ENCODE measurements at places on chromosomes 7 and 10.

GRCh38 chr7:90298145-90299038, 22.7 kb downstream of the FAM237B start:
- ATAC-seq: peak; percentile 73

DNA sequence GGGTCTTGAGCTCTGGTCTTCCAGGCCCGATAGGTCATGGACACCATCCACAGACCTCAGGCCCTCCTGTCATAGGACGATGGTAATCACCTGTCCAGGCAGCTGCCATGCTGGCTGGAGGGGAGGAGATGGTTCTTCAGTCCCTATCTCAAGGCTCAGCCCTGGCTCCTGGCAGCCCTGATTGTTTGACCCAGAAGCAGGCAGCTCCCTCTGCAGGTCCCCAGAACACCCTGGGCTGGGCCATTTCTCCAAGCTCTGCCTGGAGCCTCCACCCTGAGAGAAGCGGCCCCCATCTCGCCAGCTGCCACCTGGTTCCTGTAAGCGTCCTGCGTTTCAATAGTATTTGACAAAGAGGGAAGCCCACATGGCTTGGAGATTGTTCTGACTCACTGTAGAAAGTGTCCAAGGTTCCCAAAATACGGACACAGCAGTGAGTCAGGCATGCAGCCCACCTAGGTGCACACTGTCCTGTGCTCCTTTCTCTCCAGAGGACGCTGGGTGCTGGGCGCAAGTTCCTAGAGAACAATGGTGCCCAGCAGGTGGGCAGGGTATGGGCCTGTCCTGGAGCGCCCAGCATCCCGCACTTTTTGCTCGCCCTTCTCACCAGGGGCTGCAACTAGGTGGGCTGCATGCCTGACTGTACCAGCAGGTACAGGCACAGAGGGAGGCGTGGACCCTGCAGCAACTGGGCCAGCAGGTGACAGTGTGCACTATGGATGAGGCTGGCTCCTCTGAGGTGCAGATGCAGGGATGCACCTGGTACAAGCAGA, 72.4 kb upstream of the EBF3 start:
- ATAC-seq: no peak

- ATAC-seq: peak; percentile 34
These were observed 77.5 kb upstream of the KMT2E start for GRCh38 chr7:104936546-104936945.

DNA sequence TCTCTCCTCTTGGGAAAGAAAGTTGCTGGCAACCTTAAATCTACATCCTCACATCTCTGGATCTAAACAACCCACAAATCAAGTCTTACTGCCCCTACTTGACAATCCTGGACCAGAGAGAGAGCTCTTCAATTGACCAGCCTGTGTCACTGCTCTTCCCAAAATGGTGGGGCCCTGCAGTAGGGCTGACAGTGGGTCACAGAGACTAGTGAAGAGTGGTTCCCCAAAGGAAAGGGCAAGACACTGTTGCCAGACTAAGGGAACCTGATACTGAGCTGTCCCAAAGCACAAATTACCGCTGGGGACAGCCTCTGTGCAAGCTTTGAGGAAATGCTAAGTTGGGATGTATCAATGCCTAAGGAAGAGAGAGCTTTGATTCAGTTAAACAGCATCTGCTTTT, 4.5 kb upstream of the GPRIN2 start:
- no peak for ATAC-seq

DNA sequence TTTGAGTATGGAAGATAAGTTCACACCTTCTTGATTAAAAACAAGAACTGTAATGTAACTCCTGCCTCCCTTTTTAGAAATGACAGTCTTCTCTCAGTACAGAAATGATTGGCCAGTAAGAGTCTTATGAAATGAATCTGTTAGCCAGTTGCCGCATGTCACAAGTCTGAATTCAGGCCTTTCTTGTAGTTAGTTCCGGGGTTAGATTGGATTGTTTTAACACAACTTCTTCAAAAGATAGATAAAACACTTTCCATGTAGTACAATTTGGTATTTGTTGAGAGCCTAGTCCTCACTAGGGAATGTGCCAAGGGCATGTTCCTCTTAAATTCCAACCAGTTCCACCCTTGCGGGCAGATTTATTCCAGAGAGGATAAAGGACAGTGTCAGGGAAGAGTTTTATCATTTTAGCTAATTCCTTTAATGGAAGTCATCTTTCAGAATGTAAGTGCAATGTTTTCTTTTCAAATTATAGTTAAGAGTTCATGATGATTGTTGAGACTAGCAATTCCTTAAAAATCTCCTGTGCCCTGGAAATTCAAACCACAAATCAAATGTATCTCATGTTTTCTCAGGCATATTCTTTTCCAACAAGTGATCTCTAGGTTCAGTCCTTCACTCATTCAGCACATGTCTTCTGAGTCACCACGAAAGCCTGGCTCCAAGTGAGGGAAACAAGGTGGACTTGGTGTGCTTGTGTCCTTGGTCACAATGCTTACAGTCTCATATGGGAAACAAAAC, 4.1 kb downstream of the FHIP2A start:
- no peak for ATAC-seq

DNA sequence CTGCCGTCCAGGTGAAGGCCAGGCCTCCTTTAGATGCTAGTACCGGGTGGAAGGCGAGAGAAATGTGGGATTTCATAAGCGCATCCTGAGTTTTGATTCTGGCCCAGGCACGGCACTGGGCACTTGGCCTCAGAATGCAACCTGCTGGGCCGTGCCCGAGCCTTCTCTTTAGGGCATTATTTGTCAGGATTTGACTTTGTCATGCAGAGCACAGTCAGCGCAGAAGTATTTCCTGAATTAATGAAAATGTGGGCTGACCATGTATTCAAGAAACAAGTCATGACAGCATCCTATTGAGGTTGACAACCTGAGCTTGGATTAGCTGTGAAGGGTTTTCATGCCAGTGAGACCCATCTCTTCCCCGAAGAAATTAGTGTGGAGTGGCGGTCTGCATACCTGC, 34.4 kb downstream of the RCC1L start:
- no peak for ATAC-seq

GRCh38 chr10:128713874-128714570, 587.8 kb upstream of the MKI67 start:
- no peak for ATAC-seq

GRCh38 chr10:114403541-114404161, 651 bp downstream of the AFAP1L2 start:
- ATAC-seq: peak; percentile 42

DNA sequence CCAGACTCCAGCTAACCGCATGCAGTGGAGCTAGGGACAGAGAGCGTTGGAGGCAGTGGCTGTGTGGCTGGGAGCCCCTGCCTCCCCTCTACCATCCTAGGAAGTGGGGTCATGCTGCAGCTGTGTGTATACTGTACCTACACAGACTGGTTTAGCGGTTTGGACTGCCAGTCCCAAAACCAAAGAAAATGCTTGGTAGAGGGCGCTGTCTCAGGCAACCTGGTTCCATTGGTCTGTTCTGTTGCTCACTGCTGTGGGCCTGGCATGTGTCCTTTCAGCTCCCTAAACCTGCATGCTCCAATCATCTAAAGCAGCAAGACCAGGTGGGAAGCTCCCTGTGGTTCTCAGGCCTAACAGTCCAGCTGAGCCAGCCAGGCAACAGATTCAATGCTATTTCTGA, 4.5 kb downstream of the RBP4 start:
- no peak for ATAC-seq

GRCh38 chr10:126349101-126349500, 39.2 kb downstream of the ADAM12 start:
- ATAC-seq: no peak

DNA sequence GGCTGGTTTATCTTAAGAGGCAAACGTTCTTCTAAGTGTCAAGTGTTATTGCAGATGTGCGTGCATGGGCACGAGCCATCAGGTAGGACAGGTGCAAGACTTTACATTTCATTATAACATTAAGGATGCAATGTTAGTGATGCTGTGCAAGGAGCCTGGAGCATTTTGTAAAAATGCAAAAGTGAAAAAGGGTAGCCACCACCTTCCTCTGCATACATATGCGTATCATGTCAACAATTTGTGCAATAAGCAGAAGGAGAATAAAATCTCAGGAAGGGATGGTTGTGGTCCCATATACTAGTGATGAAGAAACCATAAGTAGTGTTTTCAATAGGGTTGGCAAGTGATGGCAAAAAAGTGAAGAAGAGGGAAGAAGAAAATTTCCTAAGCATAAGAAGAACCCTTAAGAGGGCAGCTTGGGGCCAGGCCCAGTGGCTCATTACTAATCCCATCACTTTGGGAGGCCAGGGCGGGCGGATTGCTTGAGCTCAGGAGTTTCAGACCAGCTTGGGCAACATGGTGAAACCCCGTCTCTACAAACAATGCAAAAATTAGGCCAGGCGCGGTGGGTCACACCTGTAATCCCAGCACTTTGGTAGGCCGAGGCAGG, 7.5 kb downstream of the PIK3AP1 start:
- ATAC-seq: no peak

DNA sequence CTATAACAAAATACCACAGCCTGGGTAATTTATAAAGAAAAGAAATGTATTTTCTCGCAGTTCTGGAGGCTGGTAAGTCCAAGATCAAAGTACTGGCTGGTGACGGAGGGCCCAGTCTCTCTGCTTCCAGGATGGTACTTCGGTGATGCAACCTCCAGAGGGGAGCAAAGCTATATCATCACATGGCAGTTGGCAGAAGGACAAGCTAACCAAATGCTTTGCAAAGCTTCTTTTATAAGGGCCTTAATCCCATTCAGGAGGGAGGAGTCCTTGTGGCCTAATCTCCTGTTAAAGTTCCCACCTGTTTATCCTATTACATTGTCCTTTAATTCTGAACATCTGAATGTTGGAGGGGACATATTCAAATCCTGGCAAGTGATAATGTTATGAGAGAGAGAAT, 134.1 kb upstream of the SP4 start:
- ATAC-seq: no peak

GRCh38 chr7:114879554-114879953, 42.3 kb upstream of the MDFIC start:
- ATAC-seq: no peak

- no peak for ATAC-seq
These were observed 21.0 kb upstream of the APBB1IP start for GRCh38 chr10:26417136-26417535.

DNA sequence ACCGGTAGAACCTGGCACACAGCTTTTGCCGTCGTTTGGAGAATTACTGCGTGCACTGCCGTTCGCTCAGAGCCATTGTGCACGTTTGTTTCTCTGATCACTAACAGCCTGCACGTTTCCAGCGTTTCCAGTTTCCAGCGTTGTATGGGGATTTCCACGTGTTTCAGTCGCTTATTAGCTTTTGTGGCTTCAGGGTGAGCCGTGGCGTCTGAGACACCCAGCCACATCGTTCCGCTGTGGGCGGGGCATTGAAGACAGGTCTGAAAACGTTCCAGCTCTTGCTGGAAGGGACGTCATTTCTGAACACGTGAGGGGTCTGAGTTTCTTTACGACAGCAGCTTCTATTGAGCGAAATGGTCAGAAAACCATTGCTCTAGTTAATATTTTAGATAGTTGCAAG, 164.8 kb downstream of the DNAJB6 start:
- no peak for ATAC-seq

- ATAC-seq: no peak
These were observed 45.6 kb upstream of the SCIN start for GRCh38 chr7:12524794-12525386.

DNA sequence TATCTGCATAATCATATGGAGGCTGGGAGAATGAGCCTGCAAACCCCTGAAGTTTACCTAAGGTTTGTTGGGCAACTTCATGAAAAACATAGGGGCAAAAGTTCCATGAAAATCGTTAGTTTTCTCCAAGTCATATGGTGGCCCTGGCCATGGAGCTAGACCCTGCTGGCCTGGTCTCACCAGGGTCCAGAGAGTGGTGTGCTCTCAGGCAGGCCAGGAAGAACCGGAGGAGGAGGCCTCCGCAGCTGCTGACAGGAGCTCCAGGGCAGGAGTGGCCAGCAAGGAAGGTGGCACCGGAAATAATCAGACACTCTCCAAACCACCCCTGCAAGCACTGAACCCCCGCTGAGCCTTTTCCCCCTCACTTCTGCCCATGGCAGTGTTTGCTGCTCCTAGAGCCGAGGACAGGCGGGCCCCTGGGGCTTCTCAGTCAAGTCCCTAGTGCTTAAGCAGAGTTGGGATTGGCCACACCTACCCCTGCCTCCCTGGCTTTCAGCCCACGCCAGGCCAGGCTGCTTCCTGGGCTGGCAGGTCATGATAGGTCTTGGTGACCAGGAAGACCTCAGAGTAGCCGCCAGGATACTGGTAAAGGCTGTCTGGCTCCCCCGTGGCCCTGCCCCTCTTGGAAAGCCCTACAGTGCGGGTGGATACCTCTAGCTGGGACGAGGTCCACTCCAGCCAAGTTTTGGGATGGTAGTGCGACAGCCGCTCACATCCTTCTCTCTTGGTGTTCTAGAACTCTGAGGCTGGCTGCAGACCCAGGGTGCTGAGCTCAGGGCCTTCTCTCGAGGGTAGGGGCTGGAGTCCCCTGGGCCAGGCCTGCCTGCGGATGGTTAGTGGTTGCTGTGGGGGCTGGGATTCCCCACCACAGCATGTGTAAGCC, 242.8 kb downstream of the MGMT start:
- no peak for ATAC-seq

GRCh38 chr10:114077347-114077746, 33.7 kb downstream of the ADRB1 start:
- no peak for ATAC-seq

GRCh38 chr10:18472977-18473376, 178.4 kb downstream of the NSUN6 start:
- ATAC-seq: no peak

GRCh38 chr7:3370068-3370830, 69.2 kb downstream of the SDK1 start:
- ATAC-seq: no peak

- ATAC-seq: no peak
These were observed 71.1 kb downstream of the SLC37A3 start for GRCh38 chr7:140327261-140327661.

- ATAC-seq: no peak
These were observed 216.3 kb downstream of the ADARB2 start for GRCh38 chr10:1520909-1521565.

DNA sequence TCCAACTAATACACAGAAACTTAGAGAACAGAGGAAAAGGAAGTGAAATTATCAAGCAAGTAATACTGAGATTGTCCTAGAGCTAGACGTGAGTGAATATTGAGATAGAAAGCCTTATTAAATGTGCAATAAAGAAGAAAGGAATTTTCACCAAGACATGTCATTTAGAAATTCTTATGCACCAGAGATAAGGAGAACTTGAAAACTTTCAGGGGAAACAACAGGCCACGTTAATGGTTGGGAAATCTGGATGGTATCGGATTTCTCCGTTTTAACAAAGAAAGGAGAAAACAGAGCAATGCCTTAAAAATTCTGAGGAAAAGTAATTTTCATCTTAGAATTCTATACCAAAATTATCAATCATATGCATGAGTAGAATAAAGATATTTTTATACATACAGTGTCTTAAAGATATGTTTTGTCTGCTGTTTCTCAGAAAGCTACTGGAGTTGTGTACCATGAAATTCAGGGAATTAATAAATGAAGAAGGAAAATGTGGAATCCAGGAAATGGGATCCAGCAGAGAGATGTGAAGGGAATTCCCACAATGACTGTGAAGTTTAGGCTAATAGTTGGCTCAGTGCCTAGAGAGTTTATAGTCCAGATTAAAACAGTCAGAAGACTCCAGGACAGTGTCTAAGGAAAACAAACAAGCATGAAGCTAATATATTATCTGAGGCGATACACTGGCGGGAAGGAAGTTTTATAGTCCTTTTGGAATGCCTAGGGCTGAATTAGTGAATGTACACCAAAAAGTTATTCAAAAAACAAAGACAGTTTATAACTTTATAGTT, 159.5 kb downstream of the PPP1R9A start:
- ATAC-seq: no peak

GRCh38 chr10:126705951-126706565, 35.6 kb upstream of the C10orf90 start:
- no peak for ATAC-seq

GRCh38 chr10:112807013-112807412, 143.0 kb upstream of the TCF7L2 start:
- ATAC-seq: no peak

GRCh38 chr7:86768394-86768793, 124.7 kb downstream of the GRM3 start:
- ATAC-seq: no peak
